ENCODE measurements at places on chromosomes 11 and 22. TPM values are rescaled to one million over a fixed set of nuclear protein-coding genes. Genes with fewer than 3 reads are reported as not detected.
A peak's percentile ranks its signal among the peaks of the same experiment; 100 is the strongest.

The SCN4B gene
- polyA plus RNA-seq = 8.2 TPM

DNA sequence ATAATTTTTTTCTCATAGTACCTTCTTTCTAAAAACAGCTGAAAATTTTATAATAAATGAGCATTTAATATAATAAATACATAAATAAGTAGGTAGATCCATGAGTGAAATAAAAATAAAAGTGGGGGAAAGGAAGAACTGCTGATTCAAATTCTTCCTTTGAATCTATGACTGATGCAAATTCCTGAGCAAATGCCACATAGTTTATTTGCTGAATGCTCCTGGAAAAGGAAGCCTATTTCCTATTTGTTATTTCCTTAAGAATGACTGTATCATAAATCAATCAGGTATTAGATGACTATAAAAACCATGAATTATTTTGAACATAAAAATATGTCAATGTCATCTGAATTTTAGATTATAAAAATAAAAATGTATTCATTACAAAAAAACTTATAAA, 16.6 kb downstream of the BTBD10 start:
- DNase-seq = no peak
- peaks cover 4% of the 10 kb centered on the region for H3K4me1 ChIP-seq
- no peak overlapping the region for H3K4me3 ChIP-seq

The MPEG1 gene
- 14.4 TPM for polyA plus RNA-seq

DNA sequence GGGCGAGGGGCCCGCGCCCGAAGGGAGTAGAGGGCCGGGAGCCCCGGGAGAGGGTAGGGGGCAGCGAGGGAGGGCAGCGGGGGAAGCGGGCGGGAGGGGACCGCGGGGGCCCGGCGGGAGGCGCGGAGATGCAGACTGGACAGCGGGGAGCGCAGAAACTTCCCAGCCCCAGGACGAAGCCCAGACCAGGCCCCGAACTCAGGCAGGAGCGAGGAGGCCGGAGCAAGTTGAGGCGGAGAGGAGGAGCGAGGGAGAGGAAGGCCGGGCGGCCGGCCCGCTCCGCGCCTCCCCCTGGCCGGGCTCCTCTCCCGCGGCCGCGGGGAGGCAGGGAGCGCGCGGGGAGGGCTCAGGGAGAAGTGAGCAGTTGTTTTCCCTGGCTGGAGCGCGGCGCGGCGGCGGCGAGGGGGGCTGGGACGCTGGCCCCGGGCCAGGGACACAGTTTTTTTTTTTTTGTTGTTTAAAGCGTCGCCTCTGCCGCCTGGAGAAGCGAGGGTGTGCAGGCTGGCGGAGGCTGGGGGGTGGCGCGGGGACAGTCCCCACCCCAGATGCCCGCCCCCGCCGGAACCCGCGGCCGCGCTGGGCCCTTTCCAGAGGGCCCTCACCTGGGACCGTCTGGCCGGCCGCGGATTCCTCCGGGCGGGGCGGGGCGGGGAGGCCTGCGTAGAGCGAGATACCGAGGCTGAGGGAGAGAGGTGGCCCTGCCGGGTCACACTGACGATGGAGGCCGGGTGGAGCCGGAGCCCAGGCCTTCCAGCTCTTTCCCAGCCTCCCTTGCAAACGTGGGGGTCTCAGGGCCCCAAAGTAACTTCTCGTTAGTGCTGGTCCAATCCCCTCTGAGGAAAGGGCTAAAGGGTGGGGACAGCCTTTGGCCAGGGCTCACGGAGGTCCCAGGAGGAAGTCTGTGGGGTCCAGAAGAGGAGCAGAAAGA, at the start of gene LTBP3:
TSS of gene LTBP3 (minus strand) at position 358 of the 928 bp plus-strand sequence. CDS start 400 bp downstream, outside the sequence.
- peak; percentile 80 for DNase-seq
- no peaks in the 10 kb centered on the region for H3K36me3 ChIP-seq
- peak within 1 kb of the TSS; percentile 49 for H3K4me3 ChIP-seq
- H3K4me1 ChIP-seq = peaks cover 75% of the 10 kb centered on the region
- no peaks in the 10 kb centered on the region for H3K27me3 ChIP-seq

The DAGLA gene
- 2.5 TPM for polyA plus RNA-seq

DNA sequence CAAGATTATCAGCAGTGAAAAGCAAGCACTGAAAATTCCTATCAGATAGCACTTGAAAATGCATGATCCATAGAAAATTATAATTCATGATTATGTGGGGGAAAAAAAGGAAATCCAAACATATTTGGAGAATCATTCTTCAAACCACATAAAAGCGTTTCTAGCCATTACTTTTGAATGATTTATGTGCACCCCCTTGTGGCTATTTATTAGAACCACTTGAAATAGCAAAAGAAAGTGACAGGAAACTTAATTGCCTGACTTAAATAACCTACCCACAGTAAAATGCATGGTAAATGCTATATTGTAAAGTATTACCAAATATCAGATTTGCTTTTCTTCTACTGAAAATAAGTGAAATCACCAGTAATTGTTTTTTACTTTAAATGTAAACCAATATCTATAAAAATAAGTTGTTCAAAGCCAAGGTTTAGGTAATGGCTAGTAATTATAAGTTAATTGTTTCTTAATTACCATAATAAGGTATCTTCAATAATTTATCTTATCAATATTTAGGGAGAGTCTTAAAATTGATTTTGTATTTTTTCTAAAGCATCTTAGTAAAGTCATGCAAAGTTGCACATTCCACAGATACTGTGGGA, 168.5 kb downstream of the ARHGAP42 start:
- H3K27ac ChIP-seq = no peak overlapping the region
- no peaks in the 10 kb centered on the region for H3K27me3 ChIP-seq
- no peaks in the 10 kb centered on the region for H3K36me3 ChIP-seq
- H3K4me3 ChIP-seq = no peak overlapping the region

- DNase-seq = no peak
- peaks cover 29% of the 10 kb centered on the region for H3K4me1 ChIP-seq
- H3K36me3 ChIP-seq = peaks cover 65% of the 10 kb centered on the region
- H3K27ac ChIP-seq = peak overlapping the region; percentile 19
Observed at GRCh38 chr11:73404506-73405145, 28.4 kb downstream of the RELT start.

Data from left lung (tissue), 14 donors.